Retina (tissue), 1 donor: ENCODE measurements at places on chromosomes 6 and 20.

GRCh38 chr6:99073223-99073622, 125.5 kb upstream of the FBXL4 start:
- no peak for DNase-seq

- DNase-seq: no peak
Observed at GRCh38 chr6:117409863-117410262, 15.9 kb downstream of the ROS1 start.

GRCh38 chr6:37260040-37260439, 2.1 kb upstream of the TMEM217 start:
- no peak for DNase-seq

DNA sequence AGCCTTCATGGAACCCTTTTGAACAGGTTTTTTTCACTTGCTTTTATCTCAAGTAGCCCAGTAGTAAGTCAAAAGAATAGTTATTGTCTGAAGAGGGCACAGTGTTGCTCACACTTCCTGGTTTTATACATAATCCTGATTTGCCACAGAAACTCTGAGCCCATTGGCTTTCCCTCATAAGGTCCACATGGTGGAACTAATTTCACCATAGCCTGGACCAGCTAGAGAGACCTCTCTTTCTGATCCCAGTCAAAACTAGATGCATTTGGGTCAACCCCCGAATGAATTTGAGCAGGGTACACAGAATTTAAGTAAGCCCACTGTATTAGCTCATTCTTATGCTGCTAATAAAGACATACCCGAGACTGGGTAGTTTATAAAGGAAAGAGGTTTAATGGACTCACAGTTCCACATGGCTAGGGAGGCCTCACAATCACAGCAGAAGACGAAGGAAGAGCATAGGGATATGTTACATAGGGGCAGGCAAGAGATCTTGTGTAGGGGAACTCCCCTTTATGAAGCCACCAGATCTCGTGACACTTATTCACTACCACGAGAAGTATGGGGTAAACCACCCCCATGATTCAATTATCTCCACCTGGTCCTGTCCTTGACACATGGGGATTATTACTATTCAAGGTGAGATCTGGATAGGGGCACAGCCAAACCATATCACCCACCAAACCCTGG, 6.2 kb downstream of the RWDD2A start:
- DNase-seq: no peak

DNA sequence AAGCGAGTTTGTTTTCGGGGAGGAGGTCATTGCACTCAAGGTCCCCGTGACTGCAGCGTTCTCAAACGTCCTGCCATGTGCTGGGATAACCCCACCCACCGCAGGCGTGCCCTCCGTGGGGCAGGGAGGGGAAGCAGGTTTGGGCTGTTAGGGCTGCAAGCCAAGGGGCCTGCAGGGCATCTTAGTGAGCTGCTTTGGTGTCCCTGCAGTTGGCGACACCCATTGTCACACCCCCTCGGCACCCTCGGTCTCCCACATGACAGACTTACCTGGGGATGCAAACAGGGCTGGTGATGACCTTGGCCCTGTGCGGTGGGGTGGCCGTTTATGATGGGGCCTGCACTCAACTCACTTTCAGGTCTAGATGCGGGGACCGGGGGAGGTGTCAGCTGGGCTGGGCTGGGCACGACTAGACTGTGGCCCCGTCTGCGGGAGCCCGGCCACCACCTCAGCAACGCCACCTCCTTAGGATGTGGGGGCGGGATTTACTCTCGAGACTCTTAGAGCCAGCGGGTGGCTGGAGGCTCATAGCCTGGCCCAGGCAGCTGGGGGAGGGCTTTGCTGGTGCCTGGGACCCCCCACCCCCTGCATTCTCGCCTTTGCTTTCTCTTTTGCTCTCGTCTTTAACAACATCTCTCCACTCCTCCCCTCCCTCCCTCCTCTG, 6.5 kb upstream of the GATA5 start:
- DNase-seq: peak; percentile 48

- DNase-seq: no peak
Observed at GRCh38 chr6:36925809-36926208, 28.7 kb upstream of the PI16 start.

GRCh38 chr6:1792989-1793388, 183.3 kb downstream of the FOXC1 start:
- no peak for DNase-seq

- DNase-seq: no peak
Observed at GRCh38 chr20:48247961-48248360, 462.7 kb upstream of the SULF2 start.

- no peak for DNase-seq
Observed at GRCh38 chr6:111810294-111811131, 62.7 kb downstream of the FYN start.

DNA sequence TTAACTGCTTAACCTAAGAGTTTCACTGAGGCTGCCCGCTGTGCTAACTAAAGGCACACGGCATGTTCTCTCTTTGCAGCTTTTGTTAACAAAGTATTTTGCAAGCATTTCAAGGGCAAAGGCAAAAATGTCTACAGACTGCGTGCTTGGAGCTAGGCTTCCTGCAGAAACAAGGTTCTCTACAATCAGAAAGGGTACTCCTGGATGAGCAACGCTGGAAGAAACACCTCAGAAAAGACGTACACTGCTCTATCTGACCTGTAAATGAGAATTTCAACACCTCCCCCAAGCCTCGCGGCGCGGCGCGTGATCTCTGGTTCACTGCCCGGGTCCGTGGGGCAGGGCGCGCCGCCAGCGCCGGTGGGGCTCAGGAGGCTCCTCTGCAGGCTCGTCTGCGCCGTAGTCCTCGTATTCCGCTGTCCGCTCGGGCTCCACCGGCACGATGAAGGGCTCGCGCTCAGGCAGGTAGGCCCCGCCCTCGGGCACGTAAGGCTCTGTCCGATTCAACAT, 120.9 kb downstream of the COL12A1 start:
- peak; percentile 76 for DNase-seq

DNA sequence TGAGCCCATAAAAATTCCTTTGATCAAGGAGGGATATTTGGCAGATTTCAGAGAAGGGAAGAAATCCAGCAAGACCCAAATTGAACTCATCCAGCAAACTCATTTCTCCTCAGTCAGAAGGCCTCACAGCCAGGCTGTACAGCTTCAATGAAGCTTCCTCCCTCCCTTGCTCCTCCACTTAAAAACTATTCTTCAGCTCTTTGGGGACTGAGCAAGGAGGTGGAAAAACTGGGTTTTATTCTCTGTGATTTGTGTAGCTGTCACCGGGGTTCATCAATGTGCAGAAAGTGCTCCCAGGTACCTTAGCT, 158.7 kb upstream of the ZNF184 start:
- DNase-seq: no peak

- no peak for DNase-seq
Observed at GRCh38 chr20:2768632-2769015, 31.8 kb downstream of the CPXM1 start.

DNA sequence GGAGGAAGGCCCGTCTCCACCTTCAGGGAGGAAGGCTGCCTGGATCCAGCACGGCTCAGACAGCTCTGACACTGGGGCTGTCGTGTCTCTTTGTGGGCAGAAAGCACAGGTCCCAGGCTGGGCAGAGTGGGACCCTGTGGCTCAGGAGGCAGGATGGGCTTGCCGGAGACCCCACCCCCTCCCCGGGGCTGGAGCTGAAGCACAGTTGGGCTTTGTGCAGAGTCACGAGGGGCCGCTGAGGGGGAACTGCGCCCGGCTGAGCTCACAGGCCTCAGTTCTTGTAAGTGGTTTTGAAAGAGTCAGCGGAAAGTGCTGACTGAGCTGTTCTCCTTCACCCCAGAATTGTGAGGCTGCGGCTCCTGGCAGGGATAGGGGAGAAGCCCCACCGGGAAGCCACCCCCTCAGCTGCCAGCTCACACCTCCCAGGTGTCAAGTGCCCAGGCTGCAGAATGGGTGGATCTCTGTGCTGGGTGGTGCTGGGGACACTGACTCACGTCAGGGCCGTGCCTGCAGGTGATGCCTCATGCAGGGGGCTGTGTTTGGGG, 145.5 kb upstream of the RNF24 start:
- DNase-seq: peak; percentile 86

- no peak for DNase-seq
Observed at GRCh38 chr6:120826253-120826652, 508.0 kb downstream of the TBC1D32 start.

DNA sequence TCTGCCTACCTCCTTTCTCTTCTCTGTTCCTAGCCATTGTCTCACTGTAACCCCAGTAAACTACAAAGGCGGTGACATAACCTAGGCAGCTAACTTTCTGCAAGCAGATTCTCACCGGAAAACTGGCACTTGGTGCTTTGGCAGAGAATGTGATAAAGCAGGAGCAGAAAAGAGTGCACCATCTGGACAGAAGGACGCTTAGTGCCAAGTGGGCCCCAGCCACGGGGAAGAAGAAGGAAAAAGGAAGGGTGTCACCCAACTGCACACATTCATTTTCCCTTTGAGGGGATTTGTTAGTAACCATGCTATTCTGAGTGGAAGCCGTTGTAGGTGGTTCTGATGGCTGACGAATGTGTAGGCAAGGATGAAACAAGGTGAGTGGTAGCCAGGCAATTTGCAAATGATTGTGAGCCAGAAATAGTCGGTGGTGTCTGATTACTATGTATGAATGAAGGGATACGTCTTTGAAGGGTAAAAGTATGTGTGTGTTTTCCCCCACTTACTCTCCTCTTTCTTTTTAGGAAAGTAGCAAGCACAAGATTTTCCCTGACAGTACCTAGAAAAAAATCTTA, 148.3 kb upstream of the STXBP5 start:
- DNase-seq: no peak

GRCh38 chr6:157560691-157561413, 179.9 kb downstream of the ZDHHC14 start:
- DNase-seq: no peak

DNA sequence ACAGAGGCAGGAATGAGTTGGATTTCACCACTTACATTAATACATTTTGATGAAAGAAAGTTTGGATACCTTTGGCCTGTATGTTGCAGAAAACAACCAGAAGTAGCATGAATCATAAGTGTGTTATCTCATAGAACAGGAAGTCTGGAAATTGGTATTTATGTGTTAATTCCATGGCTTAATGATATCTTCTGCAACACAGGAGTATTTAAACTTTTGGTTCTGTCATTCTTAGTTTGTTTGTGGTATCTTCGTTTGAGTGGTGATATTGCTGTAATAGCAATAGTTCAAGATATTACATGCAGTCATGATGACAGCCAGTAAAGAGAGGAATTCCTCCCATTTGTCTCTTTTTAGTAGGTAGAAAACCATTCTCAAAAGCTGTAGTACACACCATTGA, 177.3 kb downstream of the CDKAL1 start:
- DNase-seq: no peak

- no peak for DNase-seq
Observed at GRCh38 chr6:162726947-162727321, 632 bp downstream of the PRKN start.

- DNase-seq: no peak
Observed at GRCh38 chr6:82251942-82252341, 4.4 kb upstream of the IBTK start.

- DNase-seq: no peak
Observed at GRCh38 chr20:18698735-18699380, 111.0 kb downstream of the DTD1 start.

GRCh38 chr20:47330933-47331708, 25.4 kb downstream of the ZMYND8 start:
- DNase-seq: no peak

DNA sequence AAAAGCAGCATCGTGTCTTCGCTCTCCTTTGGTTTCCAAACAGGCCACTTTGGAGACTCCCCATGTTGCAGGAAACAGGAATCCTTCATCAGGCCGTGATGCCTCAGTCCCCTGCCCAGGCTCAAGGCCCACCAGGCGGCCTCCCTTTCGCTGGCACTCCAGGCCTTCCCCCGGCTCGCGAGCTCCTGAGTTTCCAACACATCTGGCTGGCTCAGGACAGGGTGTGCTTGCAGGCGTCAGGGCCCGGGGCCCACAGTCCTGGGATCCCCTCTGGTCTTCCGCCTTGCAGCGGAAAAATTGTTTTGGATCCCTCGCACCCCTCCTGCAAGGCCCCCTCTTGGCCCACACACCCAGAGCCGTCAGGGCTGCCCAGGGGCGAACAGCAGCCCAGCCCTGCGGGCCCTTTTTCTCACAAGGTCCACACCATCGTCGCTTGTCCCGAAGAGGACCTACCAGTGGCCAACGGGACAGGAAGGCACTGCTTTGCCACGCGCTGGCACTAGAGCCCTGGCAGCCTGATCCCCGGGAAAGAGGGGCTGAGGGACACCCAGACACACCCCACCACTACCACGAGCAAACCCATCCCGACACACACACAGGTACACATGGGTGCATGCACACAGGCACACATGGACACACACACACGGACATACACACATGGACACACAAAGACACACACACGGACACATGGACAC, 1930.9 kb upstream of the DEFB115 start:
- no peak for DNase-seq

DNA sequence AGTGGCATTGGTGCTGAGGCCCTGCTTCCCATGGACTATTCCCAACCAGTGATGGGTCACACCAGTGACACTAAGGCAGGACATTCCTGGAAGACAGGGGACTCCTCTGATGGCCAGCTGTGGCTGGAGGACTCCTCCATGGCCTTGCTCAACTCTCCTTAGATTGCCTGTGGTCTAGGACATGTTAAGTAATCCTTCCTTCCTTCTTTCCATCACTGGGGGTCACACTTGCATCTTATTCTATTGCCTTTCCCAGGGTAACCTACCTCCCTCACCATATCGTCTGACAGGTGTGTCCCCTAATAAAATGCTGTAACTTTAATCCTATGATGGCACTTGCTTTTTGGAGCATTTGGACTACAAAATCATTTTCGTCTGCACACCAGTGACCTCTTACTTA, 24.5 kb upstream of the HLA-A start:
- no peak for DNase-seq

- no peak for DNase-seq
Observed at GRCh38 chr6:25275436-25275835, 3.7 kb upstream of the CARMIL1 start.

DNA sequence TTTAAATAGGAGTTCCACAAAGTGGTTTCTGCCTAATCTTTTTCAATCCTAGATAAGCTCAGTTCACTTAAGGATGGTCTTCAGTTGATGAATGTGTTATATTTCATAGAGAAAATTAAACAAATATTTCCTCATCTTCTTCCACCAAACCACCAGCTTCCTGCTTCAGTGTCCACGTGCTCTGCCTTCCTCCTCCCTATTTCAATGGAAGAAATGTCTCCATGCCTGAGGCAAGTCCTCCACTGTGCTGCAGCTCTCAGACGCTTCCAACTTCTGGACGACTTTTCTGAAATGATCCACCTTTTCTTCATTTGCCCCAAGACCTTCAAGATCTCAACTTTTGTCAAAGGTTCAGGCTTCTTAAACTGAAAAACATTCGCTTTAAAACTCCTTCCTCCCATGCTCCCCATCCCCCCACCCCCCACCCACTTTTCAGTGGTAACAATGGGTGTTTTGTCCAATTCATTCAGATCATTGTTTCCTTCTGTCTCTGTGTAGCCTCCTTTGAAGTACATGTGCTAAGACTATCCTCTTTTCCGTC, 25.3 kb upstream of the FABP7 start:
- DNase-seq: no peak

GRCh38 chr20:34704177-34705007, at the start of gene TP53INP2:
Gene TP53INP2 (plus strand): TSS chr20:34704344. CDS start chr20:34708740, 4,396 bp downstream.
- peak; percentile 94 for DNase-seq

DNA sequence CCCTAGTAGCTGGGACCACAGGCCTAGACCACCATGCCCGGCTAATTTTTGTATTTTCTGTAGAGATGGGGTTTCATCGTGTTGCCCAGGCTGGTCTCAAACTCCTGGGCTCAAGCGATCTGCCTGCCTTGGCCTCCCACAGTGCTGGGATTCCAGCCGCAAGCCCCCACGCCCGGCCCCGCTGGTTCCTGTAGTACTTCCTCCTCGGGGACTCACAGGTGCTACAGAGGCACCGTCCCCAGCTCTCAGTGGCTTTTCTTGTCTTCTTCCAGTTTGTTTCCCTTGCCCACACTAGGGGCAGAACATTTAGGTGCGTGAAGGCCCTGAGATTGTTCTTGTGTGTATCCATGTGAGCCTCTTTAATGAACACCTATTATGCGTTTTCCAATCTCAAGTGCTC, 773 bp upstream of the ZBP1 start:
- no peak for DNase-seq
